CD4-positive, alpha-beta T cell treated with Interleukin-15 for 1 hour (primary cell): ENCODE measurements at places on chromosomes 16 and 17.

- DNase-seq, result no peak
Observed at GRCh38 chr17:10516065-10516464, 2.3 kb downstream of the MYH1 start.

GRCh38 chr17:21213638-21214014 is 335 bp downstream of the TMEM11 start:
- no peak for DNase-seq

DNA sequence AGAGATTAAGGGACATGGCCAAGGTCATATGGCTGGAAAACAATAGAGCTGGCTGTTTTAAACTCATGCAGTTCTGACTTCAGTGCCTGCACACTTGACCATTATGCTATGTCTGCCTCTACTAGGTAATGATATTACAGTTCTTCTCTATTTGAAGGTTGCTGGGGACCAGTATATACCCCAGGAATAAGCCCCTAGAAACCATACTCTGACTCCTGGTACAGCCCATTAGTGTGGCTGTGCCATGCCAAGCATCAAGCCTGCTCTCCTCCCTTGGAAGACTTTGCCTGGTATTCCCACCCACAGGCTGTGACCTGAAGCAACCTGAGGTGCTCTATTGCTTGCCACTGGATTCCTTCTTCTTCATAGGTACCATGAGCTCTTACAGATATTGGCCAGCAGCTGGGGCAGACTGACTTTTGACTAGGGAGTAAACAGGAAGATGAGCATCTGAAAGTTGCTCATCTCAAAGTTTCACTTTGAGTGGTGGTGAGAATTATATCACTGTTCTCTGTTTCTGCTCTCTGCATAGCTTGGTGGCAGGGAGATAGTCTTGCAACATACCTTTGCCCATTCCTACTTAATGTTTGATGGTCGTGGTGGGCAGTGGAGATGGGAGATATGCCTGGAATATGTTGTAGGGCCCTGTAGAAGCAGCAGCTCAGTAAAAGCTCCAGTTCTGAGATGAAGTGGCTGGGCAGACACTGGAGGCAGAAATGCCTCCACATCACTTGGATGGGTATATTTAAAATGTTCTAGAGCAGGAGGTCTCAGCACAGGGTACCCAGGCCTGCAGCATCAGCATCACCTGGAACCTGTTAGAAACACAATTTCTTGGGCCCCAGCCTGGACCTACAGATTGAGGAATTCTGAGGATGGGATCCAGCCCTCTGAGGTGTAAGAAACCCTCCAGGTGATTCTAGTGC is 274.7 kb downstream of the HS3ST4 start:
- no peak for DNase-seq

- no peak for DNase-seq
Observed at GRCh38 chr17:51263006-51263405, 2.7 kb downstream of the UTP18 start.

GRCh38 chr17:28252436-28252835 is 66.6 kb upstream of the TMEM97 start:
- DNase-seq, result no peak
